ENCODE measurements at places on chromosomes 12 and 14.

- DNase-seq = no peak
These were observed 1022.0 kb upstream of the TMEM132C start for GRCh38 chr12:127245009-127245408.

GRCh38 chr14:81009346-81009745 is 53.9 kb downstream of the TSHR start:
- DNase-seq = no peak

GRCh38 chr12:111025792-111026430 is 105.5 kb upstream of the MYL2 start:
- DNase-seq = no peak

- peak; percentile 41 for DNase-seq
These were observed 1687.4 kb upstream of the FLRT2 start for GRCh38 chr14:83842547-83842946.

- peak; percentile 15 for DNase-seq
These were observed 1.5 kb downstream of the FKBP4 start for GRCh38 chr12:2796187-2796666.

DNA sequence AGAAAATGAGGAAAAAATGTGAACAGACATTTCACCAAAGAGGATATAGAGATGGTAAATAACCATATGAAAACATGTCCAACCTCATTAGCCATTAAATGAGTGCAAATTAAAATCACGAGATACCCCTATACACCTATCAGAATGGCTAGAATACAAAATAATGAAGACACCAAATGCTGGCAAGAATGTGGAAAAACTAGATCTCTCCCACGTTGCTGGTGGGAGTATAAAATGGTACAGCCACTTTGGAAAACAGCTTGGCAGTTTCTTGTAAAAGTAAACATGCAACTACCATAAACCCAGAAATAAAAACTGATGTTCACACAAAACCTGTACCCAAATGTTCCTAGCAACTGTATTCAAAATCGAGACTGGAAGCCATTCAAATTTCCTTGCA is 38.3 kb upstream of the TCL1B start:
- DNase-seq = no peak

GRCh38 chr12:65534238-65534841 is 255.9 kb downstream of the MSRB3 start:
- no peak for DNase-seq

DNA sequence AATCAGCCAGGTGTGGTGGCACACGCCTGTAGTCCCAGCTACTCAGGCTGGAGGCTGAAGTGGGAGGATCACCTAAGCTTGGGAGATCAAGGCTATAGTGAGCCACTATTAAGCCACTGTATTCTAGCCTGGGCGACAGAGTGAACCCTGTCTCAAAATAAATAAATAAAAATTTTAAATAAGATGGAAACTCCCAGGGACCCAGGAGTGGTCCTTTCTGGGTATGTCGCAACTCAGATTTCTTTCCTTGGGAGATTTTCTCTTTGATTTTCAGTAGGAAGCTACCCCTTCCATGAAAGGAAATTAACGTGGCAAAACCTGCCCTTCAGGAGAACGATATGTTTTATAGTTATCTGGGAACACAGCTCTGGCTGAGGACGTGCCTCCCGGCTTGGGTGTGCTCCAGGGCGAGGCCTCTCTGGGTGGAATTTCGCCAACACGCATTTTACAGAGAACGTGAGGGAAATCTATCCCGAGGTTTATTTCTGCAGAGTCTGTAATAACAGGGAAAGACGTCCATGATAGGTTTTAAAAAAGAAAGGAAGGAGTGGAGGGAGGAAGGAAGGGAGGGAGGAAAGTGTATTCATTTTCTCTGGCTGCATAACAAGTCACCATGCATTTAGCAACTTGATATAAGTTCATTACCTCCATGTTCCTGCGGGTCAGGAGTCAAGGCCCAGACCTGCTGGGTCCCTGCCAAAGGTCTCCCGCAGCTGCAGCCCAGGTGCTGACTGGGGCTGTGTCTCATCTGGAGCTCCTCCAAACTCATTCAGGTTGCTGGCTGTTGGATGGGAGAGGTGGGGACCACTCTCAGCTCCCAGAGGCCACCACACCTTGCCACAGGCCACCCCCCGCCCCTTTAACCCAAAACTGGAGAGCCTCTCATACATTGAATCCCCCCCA is 80.6 kb upstream of the GSC start:
- DNase-seq = peak; percentile 65

GRCh38 chr14:98120831-98121464 is 1151.0 kb downstream of the BCL11B start:
- no peak for DNase-seq

DNA sequence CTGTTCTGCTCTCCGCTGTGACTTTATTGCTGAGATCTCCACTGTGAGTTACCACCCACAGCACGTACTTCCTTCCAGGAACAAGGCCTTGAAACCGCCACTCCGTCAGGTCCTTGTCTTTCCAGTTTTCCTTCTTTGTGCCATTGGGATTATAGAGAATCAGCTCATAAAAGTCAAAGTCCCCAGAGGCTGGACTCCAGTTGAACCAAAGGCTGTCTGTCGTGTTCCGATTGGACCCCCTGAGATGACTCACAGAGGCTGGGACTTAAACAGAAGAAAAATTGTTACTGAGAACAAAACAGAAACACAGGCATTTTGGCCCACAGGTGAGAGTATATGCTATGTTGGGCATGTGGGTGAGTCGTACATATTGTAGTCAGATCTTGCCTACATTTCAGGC is 76.6 kb downstream of the PTPRB start:
- DNase-seq = no peak

DNA sequence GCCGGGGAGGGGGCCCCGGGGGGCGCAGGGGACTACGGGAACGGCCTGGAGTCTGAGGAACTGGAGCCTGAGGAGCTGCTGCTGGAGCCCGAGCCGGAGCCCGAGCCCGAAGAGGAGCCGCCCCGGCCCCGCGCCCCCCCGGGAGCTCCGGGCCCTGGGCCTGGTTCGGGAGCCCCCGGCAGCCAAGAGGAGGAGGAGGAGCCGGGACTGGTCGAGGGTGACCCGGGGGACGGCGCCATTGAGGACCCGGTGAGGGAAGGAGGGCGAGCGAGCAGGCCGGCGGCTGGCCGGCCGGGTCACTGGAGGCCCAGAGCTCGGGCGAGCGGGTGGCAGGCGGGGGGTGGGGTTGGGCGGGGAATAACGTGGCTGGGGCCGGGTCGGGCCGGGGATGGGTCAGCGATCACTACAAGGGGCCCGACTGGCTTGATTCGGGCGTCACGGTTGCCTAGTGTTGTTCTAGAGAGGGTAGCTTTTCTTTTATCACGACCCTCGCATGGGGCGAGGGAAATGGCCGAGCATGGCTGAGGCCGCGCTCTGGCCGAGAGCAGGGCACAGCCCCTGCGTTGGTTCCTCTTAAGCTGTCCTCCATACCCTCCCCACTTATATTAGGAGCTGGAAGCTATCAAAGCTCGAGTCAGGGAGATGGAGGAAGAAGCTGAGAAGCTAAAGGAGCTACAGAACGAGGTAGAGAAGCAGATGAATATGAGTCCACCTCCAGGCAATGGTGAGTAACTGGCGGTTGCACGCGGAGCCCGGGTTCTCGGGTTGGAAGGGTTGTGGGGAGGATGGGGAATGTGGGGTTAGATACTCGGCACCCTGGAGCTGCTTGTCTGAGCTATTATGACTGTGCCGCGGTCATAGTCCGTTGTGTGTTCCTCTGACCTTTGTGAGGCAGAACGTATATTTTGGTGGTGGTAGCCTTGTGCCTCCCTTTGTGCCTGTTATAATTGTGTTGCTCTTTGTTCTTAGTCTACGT is 603 bp downstream of the PABPN1 start:
- DNase-seq = no peak

DNA sequence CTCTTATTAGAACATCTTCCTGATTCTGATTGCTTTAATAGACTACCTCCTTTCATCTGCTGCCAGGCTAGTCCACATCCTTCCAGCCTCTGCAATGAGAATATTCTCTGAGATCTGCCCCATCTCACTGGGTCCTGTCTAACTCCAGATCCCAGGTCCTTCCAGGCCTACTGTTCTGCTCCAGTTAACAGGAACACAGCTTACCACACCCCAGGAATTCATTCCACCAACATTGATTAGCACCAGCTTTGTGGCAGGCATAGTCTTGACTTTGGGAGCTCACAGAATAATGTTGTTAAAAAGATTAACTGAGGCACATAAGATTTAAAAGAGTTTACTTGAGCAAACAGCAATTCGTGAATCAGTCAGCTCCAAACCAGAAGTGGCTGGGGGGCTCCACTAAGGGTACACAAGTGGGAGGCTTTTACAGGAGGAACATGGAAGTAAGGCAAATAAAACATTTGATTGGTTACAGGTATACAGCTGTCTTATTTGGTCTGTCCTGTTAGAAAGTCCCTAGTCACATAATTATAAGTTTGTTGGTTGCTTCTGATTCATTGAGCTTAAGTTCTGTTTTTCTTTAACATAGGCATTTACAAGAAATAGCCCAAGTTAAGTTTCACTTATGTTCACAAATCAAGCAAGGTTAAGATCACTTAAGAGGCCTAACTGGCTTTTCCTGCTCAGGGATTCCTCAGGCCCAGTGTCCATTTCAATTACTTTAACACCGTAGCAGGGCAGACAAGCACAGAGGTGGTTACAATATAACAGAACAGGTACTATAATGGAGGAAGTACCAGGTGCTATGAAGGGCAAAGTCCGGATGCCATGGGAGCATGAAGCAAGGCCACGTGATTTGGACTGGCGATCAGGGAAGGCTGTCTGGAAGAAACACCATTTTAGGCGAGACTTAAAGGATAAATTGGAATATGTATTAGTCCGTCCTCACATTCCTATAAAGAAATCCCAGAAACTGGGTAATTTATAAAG is 12.2 kb upstream of the MYH7 start:
- DNase-seq = no peak

Measured in NCI-H1105 (cell line).